Sciatic nerve (tissue), 2 donors: ENCODE measurements at places on chromosomes 13 and 19.

- no peak for DNase-seq
Measured at GRCh38 chr13:36475468-36475867, 43.2 kb downstream of the CCNA1 start.

GRCh38 chr13:36862002-36862685 is 43.1 kb downstream of the RFXAP start:
- DNase-seq: no peak

- no peak for DNase-seq
Measured at GRCh38 chr13:43132257-43132656, 108.9 kb downstream of the DNAJC15 start.

GRCh38 chr19:19064098-19064722 is 416 bp downstream of the SLC25A42 start:
- DNase-seq: no peak
